Daoy (cell line): ENCODE measurements at places on chromosomes 16 and 17. TPM values are rescaled to one million over a fixed set of nuclear protein-coding genes. Genes with fewer than 3 reads are reported as not detected.
A peak's percentile ranks its signal among the peaks of the same experiment; 100 is the strongest.

- no peak for DNase-seq
Measured at GRCh38 chr17:69734656-69735055, 320.2 kb downstream of the MAP2K6 start.

The TNS4 gene
- 0.24 and 0.40 TPM in 2 replicates for total RNA-seq

The C17orf107 gene
- 0.17 TPM in 1 of 2 replicates, not detected in the other for total RNA-seq

GRCh38 chr16:89909777-89910716 lies 8.6 kb upstream of the MC1R start:
- peak; percentile 73 for DNase-seq

The KRTAP4-3 gene
- total RNA-seq: not detected in 2 replicates

The RUNDC3A gene
- total RNA-seq: 0.69 TPM in 1 of 2 replicates, not detected in the other

The SOX9 gene
- total RNA-seq: 7.4 and 8.4 TPM in 2 replicates

GRCh38 chr17:54967621-54968261 lies 713 bp downstream of the COX11 start:
- DNase-seq: peak; percentile 7

GRCh38 chr16:57071831-57072582 lies 20.4 kb upstream of the CPNE2 start:
- DNase-seq: peak; percentile 47

The HSD11B2 gene
- not detected in 2 replicates for total RNA-seq

- peak; percentile 7 for DNase-seq
Measured at GRCh38 chr17:15377616-15378015, 36.2 kb upstream of the TEKT3 start.

- DNase-seq: peak; percentile 28
Measured at GRCh38 chr16:68399456-68399855, 48.9 kb downstream of the SMPD3 start.

DNA sequence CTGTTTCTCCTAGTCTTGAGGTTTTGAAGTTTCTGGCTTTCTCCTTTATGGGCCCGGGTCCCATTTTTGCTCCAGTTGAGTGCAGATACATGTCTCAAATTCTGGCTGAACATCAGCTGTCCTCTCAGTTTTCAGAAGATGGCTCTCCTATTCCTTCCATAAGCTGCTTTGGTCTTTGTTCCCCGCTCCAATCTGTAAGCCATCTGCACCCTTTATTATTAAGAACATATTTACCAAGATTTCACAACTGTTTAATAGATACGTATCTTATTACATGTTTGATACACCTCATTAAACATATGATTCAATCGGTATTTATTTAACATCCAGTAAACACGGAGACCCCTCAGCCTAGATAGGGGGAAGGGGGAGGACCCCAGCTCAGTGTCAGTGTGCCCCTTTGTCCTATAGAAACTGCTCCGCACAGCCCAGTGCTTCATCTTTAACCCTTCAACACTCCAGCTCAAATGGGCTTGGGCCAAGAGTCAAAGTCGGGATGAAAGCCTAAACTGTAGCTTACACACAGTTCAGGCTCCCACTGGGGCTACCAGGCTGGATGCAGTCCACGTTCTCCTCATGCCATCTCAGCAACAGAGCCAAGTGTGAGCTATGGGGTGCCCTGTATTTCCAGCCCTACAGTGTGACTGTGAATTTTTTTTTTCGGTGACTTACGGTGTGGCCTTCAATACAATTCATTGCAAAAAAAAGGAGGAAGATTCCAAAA lies 166.0 kb upstream of the ZFHX3 start:
- no peak for DNase-seq

The TERF2IP gene
- 60.2 and 70.8 TPM in 2 replicates for total RNA-seq

The CCDC144A gene
- total RNA-seq: 1.3 TPM in 2 replicates

The NOS2 gene
- 0.54 and 0.74 TPM in 2 replicates for total RNA-seq

- DNase-seq: no peak
Measured at GRCh38 chr17:18144855-18145254, 36.3 kb downstream of the MYO15A start.

GRCh38 chr16:31819948-31820347 lies 53.7 kb upstream of the ZNF267 start:
- no peak for DNase-seq

- DNase-seq: peak; percentile 98
Measured at GRCh38 chr17:47279062-47279801, 25.6 kb downstream of the ITGB3 start.

DNA sequence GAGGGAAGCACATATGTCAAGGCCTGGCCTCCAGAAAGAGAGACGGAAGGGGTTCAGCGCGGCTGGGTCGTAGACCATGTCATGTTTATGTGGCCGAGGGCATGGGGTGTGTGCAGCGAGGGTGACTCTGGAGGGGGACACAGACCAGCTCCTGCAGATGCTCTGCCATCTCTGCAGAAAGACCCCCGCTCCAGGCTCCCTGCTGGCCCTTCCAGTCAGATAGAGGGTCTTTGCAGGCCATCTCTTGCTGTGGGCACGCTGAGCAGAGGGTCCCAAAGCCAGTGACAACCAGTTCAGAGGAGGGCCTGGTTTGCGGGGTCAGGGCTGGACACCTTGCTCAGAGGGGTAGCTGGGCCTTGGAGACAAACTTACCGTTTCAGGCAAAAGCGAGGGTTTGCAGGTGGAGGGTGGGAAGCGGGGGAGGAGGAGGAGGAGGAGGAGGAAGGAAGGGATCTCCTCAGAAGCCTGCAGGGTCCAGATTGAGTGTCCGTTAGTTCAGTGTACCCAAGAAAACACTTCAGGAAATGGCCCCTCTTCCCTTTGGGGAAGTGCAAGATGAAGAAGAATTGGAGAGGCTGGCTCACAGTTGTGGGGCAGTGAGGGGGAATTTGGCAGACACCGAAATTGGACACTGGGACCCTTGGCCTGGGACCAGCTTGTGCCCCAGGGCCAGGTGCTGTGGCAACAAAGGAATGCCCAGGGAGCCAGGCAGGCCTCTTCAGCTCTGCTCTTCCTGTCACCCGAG lies 102.8 kb downstream of the CMIP start:
- no peak for DNase-seq

The HOXB8 gene
- total RNA-seq: 6.9 and 12.4 TPM in 2 replicates

The TBC1D28 gene
- not detected in 2 replicates for total RNA-seq

DNA sequence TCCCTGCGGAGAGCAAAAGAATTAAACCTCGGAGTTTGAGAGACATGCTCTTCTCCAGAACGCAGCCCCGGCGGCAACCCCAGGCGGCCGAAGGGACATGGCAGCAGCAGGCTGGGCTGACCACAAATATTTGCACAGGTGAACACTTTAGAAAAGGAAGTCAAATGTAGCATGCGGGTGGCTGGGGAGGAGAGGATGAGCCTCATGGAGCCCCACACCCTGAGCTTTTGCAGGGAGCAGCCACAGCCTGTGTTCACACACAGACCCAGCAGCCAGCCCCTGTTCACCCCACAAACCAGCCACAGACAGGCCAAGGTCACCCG lies 17.8 kb downstream of the HS3ST6 start:
- no peak for DNase-seq

DNA sequence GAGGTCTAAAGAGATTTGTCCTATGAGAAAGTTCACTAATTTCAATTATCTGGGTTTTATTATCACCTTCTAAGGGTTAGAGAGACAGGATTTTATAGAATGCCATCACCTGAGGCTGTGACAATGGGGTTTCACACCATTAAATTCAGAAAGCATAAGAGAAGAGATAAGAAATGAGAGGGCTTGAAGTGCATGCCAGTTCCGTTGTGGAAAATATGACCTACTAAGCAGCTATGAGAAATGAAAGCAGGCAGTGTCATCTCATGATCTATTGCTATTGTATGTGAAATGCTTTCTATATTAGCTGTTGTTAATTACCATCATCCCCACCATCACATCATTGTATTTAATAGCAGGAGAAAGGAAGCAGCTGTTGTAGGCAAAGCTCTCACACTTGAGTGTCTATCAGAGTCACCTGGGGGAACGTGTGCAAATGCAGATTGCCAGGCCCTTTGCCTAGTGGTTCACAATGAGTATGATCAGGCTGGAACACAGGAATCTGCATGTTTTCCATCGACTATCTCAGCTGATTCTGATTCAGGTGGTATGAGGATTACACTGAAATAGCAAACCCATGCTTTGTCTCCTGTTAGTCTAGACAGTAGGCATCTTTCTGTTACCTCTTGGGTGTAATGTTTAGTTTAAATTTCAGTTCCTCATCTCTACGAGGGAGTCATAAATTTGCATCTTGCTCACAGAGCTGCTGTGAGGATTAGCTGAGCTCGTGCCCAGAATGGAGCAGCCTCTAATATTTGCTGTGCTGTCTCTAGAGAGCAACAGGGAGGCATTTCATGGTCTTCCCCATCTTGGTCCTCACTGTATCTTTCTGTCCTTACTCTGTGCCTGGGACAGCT lies 256.4 kb downstream of the CDH13 start:
- DNase-seq: no peak

DNA sequence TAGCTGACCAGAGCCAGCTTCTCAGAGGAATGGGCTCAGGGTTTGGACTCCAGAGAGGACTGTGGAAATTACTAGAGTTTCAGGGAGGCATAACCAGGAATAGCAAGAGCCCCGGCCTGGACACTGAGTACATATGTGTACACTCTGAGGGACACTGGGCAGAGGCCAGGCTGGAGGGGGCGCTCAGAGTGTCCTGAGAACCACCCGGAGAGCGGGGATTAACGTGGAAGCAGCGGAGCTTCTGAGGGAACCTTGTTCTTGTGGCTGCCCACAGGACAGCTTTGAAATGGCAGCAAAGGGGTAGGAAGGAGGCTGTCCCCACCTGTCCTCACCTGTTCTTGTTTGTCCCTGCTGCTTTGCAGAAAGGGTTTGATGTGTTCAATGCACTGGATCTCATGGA lies 27.8 kb downstream of the PLCD3 start:
- DNase-seq: no peak

The ELAC2 gene
- 104 and 125 TPM in 2 replicates for total RNA-seq

- no peak for DNase-seq
Measured at GRCh38 chr16:84729716-84730320, 30.0 kb downstream of the USP10 start.

The CHMP6 gene
- 17.7 and 30.9 TPM in 2 replicates for total RNA-seq

DNA sequence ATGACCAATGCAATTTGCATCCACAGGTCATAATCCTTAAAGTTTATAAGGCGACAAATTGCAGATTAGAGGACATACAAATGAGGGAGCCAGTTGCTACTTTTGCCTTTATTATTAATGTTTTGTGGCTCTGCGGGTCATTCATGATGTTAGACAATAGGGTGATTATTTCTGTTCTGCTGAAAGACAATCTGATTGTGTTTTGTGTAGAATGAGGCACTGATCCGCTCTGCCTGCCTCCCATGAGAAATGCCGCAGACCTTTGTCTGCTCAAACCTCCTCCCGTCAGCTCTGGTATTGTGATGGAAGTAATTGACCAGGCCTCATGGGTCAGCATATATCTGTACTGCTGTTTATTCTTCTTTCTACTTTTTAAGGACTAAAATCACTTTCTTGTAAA lies 224.9 kb downstream of the PRKCA start:
- no peak for DNase-seq

DNA sequence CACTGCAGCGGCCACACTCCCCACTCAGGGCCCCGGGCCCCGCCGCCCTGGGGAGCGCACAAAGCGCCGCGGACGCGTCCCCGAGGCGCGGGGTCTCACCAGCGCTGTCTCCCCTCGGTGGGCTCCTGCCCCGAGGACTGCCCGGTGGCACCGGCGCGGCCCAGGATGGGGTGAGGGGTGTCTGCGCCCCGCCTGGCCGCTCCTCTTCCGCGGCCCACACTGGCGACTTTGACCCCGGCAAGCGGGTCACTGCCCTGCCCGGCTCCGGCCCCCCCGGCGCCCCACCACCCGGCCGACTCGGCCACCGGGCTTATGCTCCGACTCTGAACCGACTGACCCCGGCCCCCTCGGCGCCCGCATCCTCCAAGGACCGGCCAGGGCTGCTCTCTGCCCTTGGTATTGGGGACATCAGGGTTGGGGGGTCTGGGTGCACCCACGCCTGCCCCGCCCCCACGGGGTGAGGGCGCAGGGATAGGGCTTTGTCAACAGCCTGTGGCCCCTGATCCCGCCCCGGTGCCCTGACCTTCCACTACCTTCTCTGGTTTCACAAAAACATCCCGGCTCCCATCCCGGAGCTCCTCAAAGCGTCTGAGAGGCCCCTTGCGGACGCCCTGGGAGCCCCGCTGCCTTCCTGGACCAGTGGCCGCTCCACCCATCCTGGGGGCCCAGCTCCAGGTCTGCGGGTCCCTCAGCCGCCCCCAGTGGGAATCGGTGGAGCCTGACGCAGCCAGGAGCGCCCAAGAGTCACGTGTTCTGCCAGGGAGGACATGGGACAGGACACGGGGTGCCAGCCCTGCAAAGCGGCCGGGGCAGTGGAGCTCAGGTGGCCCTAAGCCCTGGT lies 829 bp downstream of the GCGR start:
- no peak for DNase-seq

- DNase-seq: no peak
Measured at GRCh38 chr16:22968931-22969330, 155.0 kb downstream of the HS3ST2 start.

GRCh38 chr16:67860589-67861398 lies 12.1 kb upstream of the EDC4 start:
- no peak for DNase-seq

The GCGR gene
- total RNA-seq: not detected in 2 replicates

- DNase-seq: peak; percentile 27
Measured at GRCh38 chr17:3796110-3796821, 4.7 kb downstream of the ITGAE start.

The CDRT4 gene
- 0.80 and 1.9 TPM in 2 replicates for total RNA-seq

DNA sequence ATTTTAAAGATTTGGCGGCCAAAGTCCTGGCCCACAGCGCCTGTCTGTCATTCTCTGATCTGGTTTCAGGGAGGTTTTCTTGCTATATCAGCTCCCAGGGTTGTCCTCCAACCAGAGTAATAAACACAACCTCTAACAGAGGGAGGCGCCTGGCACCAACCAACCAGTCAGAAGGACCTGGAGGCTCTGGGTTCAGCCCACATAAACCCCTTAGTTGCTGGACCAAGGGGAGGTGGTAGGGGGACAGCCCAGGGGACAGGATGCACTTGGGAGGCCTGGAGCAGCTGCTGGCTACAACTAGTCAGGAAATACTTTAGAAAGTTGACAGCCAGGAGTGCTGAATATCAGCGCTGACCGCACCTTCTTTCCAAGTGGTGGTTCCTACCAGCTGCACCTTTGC lies 41.7 kb upstream of the CDRT4 start:
- DNase-seq: no peak

DNA sequence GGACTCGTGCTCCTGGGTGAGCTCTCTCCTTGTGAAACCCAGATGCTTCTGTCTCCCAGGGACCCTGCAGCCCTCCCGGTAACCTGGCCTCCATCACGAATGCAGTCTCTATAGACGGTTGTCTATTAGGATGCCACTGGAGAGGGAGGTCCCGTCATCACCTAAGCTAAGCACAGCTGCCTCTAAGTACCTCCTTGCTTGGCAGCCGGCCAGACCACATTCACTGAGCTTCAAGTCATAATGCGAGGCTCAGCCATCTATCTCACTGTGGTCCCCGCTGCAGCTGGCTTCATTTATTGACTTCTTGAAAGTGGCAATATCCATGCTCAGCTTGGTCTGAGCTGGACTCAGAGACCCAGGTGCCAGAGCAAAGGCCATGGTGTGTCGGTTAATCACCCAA lies 74.5 kb upstream of the HSBP1 start:
- DNase-seq: no peak

GRCh38 chr17:49315551-49316257 lies 46.3 kb downstream of the ZNF652 start:
- peak; percentile 85 for DNase-seq

The MYH1 gene
- not detected in 2 replicates for total RNA-seq

The DOC2B gene
- 3.7 and 8.5 TPM in 2 replicates for total RNA-seq

The KRTAP3-1 gene
- total RNA-seq: not detected in 2 replicates
